Effector memory CD8-positive, alpha-beta T cell (primary cell): ENCODE measurements at places on chromosomes 2 and 18.

GRCh38 chr2:214076527-214076926, 334.3 kb upstream of the VWC2L start:
- DNase-seq = no peak

DNA sequence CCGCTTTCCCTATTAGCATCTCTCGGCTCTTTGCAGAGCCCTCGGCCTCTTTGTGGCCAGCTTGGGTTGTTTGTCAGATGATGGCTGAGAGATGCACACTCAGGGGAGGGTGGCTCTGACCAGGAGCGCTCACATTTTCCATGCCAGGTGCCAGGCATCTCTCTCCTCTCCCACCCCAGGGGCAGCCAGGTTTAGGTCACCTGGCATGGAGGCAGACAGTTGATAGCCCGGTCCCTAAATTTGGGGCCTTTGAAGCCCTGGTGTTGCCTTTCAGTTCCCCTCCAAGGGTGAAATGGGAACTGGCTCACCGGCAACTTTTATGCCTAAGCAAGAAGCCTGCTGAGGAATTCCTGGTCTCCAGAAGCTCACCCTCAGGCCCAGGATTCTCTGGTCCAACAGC, 19.1 kb downstream of the LBH start:
- no peak for DNase-seq

DNA sequence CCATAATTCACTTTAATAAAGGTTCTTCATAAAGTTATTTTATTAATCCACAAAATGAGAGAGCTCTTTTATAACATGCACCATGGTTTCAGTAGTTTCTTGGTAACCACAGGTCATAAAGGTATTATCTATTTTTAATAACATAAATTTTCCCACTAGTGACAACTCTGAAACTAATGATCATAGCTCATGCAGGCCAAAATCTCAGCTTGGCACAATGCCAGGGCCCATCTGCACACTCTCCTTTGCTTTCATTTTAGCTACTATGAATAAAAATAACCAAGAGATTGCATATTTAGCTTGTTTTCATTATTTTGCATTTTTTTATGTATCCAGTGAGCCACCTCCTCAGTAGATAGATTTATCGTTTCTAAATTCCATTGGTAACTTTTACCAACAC, 691.8 kb upstream of the CHAC2 start:
- no peak for DNase-seq

DNA sequence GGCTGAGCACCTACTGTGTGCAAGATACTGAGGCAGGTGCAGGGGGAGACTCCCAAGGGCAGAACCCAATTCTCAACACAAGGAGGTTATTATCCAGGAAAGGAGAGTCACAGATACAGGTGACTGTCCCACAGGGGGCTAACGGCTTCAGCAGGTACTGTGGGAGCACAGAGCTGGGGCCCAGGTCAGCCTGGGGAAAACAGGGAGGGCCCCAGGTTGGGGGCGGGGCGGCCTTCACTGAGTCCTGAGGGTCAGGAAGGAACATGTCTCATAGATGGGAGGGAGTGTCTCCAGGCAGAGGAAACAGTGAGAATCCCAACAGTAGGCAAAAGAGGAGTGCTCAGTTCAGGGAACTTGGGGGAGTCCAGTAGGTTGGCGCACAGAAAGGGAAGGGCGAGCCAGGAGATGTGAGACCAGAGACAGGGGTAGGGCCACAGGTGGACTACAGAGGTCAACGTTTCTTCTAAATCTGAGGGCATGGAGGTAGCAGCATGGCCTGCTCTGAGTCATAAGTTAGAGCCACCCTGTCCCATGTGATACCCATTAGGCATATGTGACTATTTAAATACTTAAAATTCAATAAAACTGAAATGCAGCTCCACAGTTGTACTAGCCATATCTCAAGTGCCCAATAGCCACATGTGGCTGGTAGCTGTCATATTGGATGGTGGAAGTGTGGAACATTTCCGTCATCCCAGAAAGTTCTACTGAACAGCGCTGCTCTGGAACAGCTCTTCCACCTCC, 157.2 kb downstream of the TTC32 start:
- DNase-seq = no peak

DNA sequence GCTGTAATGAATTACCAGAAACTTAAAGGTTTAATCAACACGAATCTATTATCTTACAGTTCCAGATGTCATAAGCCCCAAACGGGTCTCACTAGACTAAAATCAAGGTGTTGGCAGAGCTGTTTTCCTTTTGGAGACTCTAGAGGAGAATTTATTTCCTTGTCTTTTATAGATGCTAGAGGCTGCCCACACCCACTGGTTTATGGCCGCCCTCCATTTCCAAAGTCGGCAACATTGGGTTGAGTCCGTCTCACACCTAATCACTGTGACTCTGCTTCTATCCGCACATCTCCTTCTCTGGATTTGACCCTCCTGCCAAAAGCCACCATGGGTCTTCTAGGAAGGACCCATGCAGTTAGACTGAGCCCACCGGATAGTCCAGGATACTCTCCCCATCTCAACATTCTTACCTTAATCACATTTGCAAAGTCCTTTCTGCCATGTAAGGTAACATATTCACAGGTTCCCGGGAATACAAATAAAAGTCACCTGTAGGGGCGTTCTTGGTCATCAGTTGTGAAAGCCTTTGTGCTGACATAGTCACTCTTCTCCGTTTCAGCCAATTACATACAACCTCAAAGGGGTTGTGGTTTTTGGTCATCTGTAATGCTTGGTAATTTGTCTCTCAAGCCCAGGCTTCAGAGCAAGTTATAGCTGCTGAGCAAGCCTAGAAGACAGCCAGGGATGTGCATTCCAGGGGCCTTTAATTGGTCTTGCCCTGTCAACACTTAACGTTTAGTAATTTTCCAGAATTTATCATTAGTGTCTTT, 179.4 kb downstream of the ANTXR1 start:
- no peak for DNase-seq

GRCh38 chr2:170492010-170492409, 223.1 kb upstream of the SP5 start:
- DNase-seq = no peak

GRCh38 chr2:230343747-230344146, 16.8 kb downstream of the SP140L start:
- no peak for DNase-seq

DNA sequence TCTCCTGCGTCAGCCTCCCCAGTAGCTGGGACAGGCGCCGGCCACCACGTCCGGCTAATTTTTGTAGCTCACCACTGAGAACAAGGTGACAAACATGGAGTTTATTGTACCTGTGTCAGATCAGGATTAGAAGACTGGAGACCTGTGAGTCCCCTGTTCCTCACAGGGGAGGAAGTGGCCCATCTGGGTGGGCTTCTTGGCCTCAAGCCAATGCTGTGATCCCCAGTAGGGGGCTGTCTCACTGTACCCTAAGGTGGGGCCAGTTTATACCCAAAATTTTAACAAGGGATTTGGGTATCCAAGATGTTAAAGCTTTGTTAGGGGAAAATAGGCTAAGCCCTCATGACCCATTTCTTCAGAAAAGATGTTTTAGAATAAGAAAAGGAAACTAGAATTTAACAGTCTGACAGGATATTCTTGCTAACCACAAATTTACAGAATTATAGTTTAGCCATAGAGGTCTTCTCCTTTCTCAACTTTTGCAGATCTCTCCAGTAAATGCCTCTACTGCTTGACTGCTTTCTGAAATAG, 16.3 kb downstream of the PCBP1 start:
- DNase-seq = peak; percentile 39

- DNase-seq = no peak
Measured at GRCh38 chr2:30688956-30689401, 118.3 kb downstream of the CAPN13 start.

DNA sequence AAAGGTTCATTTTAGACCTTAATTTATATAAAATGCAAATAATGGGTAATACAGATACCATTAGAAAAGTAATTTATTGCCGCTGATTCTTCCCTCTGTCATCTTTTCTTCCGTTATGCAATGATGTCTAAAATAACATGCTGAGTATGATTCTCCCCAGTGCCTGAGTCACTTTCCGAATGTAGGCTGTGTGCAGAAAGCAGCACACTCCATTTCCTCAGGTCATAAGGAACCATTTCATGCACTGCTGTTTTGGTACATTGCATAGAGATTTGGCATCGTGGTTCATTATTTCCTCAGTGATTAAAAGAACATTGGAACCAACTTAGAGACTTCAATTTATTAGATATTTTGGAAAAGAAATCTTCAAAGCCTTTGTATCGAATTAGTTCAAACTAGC, 173.5 kb downstream of the CDH2 start:
- DNase-seq = no peak

- no peak for DNase-seq
Measured at GRCh38 chr18:3554091-3554601, 104.2 kb downstream of the TGIF1 start.

- no peak for DNase-seq
Measured at GRCh38 chr2:128488434-128488833, 169.8 kb upstream of the HS6ST1 start.

- DNase-seq = no peak
Measured at GRCh38 chr2:78734221-78734620, 291.3 kb upstream of the REG3G start.

DNA sequence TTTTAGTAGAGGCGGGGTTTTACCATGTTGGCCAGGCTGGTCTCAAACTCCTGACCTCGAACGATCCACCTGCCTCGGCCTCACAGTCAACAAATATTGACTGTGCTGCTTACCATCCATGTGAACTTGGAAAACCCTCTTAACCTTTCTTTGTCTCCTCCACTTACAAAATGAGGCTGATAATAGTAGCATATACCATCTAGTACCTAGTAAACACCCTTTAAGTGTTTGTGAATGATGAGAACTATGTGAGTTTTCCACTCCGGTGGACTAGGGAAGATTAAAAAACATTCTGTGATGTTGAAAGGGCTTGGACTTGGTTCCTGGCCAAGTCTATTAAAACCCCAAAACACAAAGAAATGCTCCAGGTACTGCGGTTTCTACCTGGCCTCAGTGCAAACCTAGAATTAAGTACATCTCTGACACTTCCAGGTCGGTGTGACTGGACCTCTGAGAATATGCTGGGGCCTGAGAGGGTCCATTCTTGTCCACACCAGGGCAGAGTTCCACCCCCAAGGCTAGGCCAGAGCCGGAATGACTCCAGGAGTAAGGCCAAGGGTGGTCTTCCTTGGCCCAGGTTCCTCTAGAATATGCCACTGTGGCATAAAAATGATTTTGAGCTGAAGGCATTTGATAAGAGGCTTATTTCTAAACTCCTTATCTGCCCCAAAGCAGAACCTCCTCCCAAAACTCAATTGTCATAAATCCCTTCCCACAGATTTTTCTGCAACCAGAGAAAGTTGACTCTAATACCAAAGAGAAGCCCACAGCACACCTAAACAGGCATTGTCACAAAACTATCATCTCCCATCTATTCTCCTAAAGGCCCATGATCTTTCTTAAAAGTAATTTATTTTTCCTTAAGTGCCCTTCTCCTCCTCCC, 217.5 kb downstream of the TGIF1 start:
- DNase-seq = no peak

DNA sequence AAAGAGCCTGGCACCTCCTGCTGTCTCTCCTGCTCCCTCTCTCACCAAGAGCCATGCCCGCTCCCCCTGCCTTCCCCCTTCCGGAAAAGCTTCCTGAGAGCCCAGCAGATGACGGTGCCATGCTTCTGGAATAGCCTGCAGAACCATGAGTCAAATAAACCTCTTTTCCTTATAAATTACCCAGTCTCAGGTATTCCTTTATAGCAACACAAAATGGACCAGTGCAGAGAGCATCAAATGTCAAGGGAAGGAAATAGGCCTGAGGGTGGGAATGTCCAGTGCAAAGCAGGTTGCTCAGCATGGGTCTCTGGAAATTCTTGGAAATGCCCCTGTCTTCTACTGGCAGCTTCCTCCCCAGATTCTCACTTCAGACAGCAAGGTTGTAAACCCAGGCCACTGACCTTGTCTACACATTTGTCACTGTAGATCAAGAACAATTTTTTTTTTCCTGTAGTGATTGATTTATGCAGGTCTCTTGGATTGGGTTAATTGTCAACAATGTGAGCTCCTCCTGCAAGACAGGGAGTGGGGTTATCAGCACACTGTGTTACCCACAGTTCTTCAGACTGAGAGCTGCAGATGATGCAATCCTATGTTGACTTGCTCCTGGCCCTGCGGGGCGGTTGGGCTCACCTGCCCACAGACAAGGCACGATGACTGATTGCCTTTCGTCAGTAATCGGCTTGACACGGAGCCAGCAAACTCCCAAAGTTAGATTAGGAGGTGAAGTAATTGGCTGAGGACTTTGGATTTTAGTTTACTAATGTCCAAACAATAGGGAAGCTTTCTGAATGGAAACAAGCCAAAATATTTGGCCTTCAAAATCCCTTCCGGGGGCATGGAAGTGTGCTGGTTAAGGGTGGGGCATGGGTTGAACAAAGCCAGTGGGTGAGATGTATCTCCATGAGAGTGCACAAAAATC, 5.4 kb upstream of the BOD1L2 start:
- DNase-seq = no peak

GRCh38 chr18:74499633-74500032, 3.5 kb downstream of the CNDP2 start:
- peak; percentile 19 for DNase-seq

DNA sequence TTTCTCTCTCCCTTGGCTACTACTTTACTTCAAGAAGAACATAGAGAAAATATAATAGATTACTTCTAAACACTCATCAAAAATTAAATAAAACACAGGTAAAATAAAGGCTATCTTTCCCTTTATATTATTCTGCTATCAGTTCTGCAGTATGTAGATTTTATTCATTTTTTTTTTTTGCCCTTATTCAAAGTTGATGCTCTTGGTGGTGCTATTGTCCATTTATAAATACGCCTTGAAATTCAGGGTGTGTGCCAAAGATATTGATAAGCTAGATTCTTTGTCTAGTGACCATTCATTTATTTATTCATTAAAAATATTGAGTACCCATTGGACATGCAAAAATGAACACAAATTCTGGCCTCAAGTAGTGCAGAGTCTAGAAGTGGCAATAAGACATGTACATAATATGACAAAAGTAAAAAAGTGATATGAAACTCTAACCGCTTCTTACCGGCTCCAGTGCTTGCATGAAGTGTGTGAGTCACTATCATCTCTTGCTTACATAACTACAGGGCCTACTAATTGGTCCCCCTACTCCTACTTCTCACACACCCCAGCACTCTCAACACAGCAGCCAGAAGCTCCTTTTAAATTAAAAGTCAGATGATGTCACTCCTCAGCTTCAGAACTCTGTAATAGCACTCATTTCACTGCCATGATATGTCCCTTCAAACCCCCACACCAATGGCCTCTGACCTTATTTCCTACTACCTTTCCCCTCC, 208.3 kb upstream of the FANCL start:
- no peak for DNase-seq

DNA sequence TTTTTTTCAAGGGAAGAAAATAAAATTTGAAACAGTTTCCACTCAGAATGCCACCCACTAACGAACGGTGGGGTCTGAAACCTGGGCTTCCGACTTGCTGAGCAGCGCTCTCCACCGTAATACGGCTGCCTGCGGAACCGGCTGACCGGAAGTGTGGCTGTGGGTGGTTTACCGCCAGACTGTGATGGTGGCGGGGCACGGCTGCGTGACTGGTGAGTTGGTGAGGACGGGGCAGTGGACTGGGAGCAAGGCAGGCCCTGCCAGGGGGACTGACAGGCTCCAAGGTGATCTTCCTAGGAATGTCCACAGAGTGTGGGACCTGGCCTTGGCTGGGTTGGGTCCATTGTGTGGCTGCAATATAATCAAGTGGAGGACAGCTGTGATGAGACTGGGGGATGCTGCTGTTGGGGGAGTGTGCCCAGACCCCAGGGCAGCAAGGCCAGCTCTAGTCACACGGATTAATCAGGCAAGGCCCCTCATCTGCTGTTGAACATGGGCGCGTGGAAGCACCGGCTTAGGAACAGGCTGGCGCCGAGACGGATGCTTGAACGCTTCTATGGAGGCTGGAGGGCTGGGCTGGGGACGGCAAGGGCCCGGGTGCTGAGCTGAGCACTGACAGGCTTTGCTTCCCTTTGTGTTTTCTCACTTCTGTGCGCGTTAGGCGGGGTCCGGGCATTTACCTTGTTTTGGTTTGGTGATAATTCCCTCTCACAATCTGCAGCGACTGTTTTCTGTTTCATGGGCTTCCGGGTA, 357.7 kb upstream of the SPRED2 start:
- no peak for DNase-seq
